NCI-H1092 (cell line): ENCODE measurements at places on chromosomes 2 and 18.
A peak's percentile ranks its signal among the peaks of the same experiment; 100 is the strongest.

GRCh38 chr18:41226186-41226585 is 728.8 kb upstream of the PIK3C3 start:
- no peak for DNase-seq

DNA sequence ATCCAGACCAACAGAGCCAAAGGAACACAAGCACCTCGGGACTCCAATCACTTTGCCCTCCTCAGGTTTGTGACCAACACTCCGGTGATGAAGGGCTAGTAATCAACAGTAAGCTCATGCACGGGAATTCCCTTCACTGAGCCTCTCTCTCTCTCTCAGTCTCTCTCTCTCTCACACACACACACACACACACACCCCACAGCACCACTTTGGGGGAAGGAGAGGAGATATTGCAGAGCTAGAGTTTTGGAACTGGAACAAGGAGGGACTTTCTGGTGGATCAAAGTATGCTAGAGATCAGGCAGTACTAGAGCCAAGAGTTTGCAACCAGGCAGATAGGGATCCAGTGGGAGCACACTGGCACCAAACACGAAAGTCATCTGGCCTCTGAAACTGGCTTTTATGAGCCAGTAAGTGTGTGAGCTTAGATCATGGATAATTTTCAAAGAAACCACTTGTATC is 98.7 kb downstream of the ANKRD44 start:
- no peak for DNase-seq

GRCh38 chr18:31116853-31117595 is 14.8 kb upstream of the DSC2 start:
- DNase-seq = no peak

DNA sequence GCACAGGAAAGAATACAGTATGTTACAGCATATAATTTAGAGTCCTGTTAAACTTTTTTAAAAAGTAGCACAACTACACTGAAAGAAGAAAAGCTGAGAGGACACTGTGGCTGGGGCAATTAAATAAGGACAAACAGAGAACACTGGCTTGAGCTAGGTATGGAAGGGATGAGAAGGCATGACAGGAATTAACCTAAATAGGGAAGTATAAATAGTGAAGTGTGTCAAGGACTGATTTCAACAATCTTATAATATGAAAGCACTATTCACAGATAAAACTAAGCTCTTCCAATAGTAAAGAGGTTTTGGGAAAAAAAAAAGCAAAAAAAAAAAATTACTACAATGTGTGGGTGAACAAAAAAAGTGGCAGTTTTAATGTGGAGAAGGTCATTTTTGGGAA is 45.5 kb downstream of the PPP3R1 start:
- DNase-seq = no peak

DNA sequence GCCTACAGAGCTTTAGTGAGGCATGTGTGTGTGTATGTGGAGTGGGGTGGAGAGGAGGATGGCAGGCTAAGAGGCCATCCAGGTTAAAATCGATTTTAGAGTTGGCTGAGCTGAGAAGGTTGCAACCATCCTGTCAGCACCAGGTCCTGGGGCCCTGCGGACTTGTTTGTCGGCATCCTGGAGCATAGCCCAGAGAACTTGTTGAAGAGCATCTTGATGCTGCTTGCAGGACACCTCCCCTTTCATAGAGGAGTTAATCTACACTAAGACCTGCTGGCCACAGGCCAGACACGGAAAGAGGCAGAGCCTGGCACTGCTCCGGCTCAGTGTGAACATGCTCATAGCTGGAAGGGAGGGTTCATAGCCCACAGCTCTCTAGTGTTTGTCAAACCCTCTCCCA is 72.1 kb upstream of the RGPD5 start:
- DNase-seq = peak; percentile 45

DNA sequence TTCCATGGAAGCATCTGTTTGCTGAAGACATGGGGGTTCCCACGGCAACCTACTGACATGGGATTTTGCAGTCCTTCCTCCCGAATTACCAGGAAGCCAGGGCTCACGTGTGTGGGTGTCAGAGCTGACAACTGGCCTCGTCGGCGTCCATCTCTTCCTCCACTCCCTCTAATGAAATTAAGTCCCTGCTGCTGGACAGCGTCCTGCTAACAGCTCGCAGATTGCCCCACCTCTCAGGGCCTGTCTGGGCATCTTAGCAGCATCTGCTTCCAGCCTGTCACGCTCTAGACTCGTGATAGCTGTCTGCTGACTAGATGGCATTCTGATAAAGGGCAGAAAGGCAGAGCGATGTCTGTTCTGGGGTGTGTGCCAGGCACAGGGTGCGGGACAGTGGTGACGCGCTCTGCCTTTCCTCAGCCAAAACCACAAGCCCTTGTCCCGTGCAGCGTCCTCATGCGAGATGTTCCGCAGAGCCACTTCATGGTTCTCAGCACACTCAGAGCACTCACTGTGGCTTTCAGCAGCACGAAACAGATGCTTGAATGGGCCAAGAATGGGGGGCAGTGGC is 161.1 kb downstream of the ARL4C start:
- no peak for DNase-seq

GRCh38 chr2:235314371-235314930 is 179.4 kb upstream of the AGAP1 start:
- peak; percentile 67 for DNase-seq

GRCh38 chr18:62152844-62153243 is 34.0 kb downstream of the PIGN start:
- no peak for DNase-seq

DNA sequence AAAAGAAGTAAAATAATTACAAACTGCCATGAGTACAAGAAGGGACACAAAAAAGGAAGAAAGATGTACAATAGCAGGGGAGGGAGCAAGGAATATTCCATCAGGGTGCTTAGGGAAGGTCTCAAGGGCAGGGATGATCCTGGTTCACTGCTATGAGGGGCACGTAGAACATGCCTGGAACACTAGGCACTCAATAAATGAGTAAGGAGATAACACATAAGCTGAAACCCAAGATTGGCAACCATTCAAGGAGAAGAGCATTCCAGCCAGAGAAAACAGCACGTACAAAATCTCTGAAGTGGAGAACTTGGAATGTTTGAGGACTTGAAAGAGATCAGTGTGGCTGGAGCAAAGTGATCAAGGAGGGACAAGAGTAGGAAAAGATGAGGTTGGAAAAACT is 103.2 kb downstream of the FAM161A start:
- no peak for DNase-seq

- DNase-seq = no peak
Observed at GRCh38 chr2:65781756-65782155, 349.4 kb upstream of the SPRED2 start.

- DNase-seq = no peak
Observed at GRCh38 chr2:232325324-232326273, 53.0 kb upstream of the ALPP start.

GRCh38 chr2:13676269-13676668 is 956.2 kb upstream of the LRATD1 start:
- no peak for DNase-seq

GRCh38 chr2:216545359-216545758 is 46.7 kb downstream of the RPL37A start:
- DNase-seq = no peak

- DNase-seq = no peak
Observed at GRCh38 chr18:31901063-31901462, 41.9 kb downstream of the TRAPPC8 start.
